ENCODE measurements at places on chromosomes 2 and 18.

DNA sequence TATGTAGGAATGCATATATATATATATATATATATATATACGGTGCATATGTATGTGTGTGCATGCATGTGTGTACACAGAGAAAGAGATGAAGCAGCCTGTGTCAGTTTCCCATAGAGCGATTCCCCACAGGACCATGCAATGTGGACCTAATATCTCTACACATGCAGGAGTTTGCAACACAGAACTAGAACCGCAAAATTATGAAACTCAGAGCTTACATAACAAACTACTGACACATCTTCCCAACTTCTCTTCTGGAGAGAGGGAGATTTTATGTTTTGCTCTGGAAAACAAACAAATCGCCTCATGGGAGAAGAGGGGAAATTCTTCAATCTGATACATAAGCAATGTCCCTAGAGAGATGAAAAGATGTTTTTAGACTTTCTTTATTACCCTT lies 377.2 kb downstream of the LRATD1 start:
- DNase-seq, result no peak

DNA sequence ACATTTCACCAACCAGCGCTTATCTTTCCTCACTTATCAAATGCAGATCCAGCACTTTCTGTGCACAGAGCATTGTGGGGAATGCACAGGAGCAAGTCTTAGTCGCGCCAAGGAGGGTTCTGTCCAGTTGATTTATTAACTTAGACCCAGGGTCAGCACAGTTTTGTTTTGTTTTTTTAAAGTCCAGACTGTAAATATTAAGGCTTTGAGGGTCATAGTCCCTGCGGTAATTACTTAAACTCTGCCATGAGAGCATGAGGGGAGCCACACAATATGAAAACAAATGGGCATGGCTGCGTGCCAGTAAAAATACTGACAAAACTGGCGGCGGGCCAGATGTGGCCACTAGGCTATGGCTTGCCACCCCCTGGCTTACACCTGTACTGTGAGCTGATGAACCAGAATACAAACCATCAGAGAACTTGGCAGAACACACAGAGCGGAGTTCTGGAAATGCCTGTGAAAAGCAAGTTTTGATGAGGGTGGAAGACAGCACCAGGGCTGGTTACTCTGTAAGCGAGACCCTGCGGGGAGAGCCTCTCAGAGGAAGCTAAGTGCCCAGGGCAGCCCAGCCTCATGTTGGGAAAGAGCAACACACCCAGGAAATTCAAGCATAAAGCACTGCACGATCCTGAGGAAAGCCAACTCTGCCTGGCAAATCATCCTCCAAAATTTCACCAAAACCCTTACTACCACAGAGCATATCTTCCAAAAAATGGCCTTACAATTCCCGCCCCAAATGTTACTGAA lies 43.6 kb downstream of the L3MBTL4 start:
- DNase-seq, result no peak

DNA sequence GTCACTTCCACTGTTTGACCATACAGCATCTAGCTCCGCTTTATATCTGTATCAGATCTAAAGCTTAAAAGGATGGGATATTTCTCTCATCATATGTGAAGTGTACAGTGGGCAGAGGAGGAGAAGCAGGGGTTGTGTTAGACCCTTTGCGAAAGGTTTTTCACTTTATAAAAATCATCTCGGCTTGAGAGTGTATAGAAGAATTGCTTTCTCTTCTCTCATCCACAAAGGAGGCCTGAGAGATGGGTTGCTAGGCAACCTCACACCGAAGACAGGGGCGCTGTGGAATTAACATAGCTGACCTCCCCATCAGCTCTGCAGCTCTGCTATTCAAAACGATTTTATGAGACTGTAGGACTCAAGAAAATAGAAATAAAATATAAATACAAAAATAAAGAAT lies 70.2 kb upstream of the GALNT3 start:
- DNase-seq, result no peak

GRCh38 chr2:47819834-47820233 lies 36.9 kb downstream of the MSH6 start:
- no peak for DNase-seq

GRCh38 chr2:57882895-57883515 lies 163.6 kb upstream of the VRK2 start:
- DNase-seq, result no peak

- DNase-seq, result no peak
These were observed 323.4 kb upstream of the RBMS1 start for GRCh38 chr2:160816916-160817499.

GRCh38 chr2:167249197-167249596 lies 360.9 kb downstream of the XIRP2 start:
- DNase-seq, result no peak

DNA sequence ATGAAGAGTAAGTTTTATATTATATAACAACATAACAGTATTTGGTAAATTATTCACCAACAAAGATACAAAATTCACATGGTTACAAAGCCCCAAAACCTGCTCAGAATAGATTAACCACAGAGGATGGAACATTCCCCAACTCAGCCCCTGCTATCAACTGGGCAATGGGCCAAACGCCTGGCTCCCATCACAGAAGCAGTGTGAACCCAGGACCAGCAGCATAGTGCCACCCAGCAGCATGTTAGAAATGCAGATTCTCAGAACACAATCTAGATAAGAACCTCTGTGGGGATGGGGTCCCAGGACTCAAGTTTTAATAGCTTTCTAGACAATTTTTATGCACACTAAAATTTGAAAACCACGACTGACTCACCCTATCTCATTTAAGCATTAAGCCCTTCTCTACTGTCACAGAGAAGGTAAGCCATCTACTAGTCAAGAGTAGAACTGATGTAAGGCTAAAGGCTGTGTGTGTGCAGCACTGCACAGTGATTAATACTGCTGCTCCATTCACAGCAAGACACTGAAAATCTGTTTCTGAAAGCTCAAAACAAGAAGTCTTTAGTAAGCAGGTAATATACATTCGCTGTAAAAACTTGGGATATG lies 15.2 kb downstream of the AFG3L2 start:
- DNase-seq, result no peak

DNA sequence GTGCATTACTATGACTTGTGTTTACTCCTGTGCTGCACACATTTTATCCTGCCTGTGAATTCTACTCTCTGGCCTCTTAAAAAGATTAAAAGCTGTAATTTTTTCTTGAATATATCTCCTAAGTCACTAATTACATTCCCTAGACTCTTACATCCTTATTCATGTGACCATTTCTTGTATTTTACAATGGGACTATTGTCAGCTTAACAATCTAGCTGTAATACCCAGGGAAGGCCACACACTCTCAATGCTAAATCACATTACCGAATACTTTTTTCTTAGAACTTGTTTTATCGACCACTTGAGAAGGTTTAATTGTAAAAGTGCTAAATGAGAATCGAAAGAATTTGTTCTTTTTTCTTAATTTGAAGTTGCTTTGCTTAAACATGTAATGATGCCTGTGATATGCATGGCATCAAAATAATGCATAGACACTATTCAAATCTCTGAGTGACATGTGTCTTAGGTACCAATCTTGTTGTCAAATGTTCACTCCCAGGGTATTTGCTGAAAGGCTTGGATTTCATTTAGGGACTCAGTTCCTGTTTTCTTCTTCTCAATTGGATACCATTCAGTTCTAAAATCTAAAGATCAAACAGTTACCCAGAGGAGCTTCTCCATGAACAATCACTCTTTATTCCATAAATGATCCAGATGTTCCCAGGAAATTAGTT lies 498.5 kb downstream of the DPP10 start:
- DNase-seq, result no peak

DNA sequence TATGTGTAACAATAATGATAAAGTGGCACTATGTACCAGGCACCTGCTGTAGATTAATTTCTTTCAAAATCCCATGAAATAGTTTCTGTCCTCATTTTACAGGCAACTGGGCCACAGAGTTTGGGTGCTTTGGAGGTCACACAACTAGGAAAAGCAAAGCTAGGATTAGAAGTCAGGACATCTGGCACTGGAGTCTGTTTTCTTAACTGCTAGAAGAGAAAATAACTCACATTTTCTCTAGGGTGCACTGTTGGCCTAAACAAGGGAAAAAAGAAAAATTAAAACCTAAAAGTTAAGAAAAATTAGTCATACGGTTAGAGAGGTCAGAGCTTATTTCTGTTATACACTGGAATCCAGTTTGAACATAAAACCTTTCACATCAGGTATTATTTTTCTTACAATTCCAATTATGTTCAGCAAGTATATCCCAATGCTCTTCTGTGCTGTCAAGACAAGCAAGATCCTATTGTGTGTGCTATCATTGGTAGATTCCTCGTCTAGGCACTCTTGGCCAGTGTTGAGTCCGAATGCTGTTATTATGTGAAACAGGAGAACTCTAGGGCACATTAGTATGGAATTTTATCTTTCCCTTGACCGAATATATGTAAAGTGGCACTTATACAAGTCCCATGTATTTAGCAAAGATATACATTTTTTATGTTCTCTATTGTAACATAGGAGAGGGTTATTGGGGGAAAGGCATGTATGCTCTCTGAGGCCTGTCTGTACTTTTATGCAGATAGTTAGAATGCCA lies 1.5 kb upstream of the OSGEPL1 start:
- DNase-seq, result no peak

- no peak for DNase-seq
These were observed 200.1 kb downstream of the MGAT5 start for GRCh38 chr2:134453973-134454372.

- DNase-seq, result no peak
These were observed 800 bp downstream of the IL1RL2 start for GRCh38 chr2:102187496-102188150.

GRCh38 chr2:234027641-234028040 lies 22.9 kb upstream of the SPP2 start:
- DNase-seq, result no peak

- no peak for DNase-seq
These were observed 59.0 kb downstream of the TANK start for GRCh38 chr2:161219211-161219610.

DNA sequence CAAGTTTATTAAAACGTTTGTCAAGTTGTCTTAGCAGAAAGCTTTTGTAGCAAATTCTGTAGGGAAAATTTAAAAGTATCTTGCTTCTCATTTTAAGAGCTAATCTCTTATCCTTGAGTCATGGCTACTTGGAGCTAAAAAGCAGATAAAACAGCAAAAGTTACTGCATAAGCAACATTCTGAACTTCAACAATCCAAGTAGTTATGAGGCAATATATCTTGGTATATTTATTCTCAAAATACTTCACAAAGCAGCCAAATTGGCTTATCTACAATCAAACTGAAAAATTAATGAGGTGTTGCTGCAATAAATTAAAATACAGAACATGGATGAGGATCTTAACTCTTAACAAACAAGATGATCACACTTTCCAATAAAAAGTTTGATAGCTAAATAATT lies 306.5 kb downstream of the PIEZO2 start:
- no peak for DNase-seq

- no peak for DNase-seq
These were observed 48.5 kb downstream of the SERPINB7 start for GRCh38 chr18:63823516-63824219.

- no peak for DNase-seq
These were observed 24.5 kb downstream of the KCNF1 start for GRCh38 chr2:10935953-10936942.

- DNase-seq, result no peak
These were observed 166.4 kb downstream of the GALNT1 start for GRCh38 chr18:35747894-35748472.

GRCh38 chr18:79361766-79362522 lies 33.8 kb upstream of the NFATC1 start:
- no peak for DNase-seq

DNA sequence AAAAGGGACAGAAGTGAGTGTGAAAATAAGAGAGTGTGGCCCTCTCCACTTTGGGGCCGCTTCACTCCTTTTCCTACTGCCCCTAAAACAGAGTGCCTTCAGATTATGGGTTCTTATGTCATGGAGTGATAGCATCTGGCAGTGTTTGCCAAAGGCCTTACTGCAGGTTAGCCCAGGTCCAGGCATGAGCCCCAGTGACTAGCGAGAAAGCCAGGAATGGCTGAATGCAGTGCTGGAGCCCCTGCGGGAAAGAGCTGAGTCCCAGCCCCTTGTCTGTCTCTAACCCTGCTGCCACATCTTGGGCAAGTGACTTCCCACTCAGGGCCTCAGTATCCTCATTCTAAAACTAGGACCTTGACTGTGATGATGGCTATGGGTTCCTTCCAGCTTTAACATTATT lies 6.0 kb downstream of the IGFBP5 start:
- no peak for DNase-seq

- no peak for DNase-seq
These were observed 11.2 kb downstream of the VIL1 start for GRCh38 chr2:218429911-218430692.

GRCh38 chr2:51401546-51401945 lies 369.6 kb upstream of the NRXN1 start:
- DNase-seq, result no peak

DNA sequence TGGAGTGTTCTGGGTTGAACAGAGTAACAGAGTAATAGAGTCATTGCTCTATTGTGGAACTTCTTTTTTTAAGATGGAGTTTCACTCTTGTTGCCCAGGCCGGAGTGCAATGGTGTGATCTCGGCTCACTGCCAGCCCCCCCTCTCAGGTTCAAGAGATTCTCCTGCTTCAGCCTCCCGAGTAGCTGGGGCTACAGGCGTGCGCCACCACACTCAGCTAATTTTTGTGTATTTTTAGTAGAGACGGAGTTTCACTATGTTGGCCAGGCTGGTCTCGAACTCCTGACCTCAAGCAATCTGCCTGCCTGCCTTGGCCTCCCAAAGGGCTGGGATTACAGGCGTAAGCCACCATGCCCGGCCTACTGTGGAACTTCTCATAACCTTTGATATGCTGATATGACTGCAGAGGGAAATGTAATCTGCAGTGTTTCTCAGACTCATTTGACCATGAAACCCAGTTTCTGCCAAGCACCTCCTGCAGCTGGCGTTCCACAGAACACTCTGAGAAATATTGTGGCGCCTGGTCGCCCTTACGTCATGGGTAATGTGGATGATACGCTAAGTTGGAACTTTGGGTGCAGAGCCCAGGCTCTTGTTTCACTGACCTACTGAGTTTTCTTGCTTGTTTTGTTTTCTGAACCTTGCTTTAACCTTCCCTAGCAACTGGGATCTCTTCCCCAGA lies 213.8 kb downstream of the BCL2 start:
- DNase-seq, result peak; percentile 73

DNA sequence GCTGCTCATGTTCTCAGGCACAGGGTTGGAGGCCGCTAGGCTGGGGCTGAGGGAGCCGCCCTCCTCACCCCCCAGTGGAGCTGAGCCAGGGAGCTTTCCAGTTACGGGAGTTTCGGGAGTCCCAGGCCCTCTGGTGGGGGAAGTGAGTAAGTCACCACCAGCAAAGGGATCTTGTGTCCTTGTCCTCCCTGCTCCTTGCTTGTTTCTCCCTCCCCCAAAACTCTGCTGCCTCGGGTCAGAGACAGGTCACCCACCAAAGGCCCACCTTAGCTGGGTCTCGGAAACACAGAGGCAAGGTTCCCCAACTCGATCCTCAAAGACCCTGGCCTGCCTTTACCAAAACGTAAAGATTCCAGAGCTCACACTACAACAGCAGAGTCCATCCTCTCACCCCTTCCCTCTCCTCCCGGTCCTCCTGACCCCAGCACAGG lies 60.5 kb upstream of the POMC start:
- no peak for DNase-seq

- no peak for DNase-seq
These were observed 205.5 kb downstream of the UBE2E3 start for GRCh38 chr2:181185948-181186347.

Data from GM12878 (cell line).